AG08396 (cell line): ENCODE measurements at places on chromosomes 5 and 9.

- no peak for DNase-seq
Observed at GRCh38 chr9:27022920-27023319, 17.4 kb upstream of the LRRC19 start.

DNA sequence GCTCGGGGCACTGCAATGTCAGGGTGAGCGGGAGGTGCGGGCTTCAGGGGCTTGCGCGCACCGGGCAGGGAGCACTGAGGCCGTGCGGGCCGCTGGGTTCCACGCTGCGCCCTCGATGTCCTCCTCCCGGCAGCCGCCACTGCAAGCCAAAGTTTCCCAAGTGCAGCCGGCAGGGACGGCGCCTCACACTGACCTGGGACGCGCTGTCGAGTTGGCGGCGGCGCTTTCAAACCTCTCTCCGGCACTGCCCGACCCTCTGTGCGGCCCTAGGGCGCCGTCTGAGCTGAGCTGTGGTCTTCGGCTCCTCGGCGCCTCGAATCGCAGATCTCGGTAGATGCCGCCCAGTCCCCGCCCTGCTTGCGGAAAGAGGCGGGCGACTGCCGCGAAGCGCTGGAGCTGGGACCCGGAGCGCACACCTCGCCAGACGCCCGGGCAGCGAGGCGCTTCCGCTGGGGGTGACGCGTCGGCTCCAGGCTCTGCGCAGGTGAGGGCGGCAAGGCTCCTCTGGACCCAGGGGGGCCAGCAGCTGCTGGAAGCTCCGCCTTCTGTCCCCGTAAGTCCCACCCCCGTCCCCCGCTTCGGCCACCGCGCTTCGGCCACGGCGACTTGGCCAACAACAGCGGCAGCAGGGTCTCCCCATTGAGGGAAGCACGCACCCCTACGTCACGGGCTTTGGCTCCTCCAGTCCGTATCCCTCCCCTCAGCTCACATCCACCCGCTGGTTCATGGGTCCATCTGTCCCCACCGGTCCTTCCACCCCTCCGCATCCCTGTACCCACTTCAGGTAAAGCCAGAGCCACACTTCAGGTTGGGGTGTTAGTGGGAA is at the start of gene ANKRD34B:
Gene ANKRD34B, minus strand, starts transcription at position 320 of the 826 bp plus-strand sequence. CDS start 10,261 bp downstream, outside the sequence.
- DNase-seq = peak; percentile 20

- DNase-seq = no peak
Observed at GRCh38 chr9:37732086-37732741, 21.4 kb upstream of the TRMT10B start.

DNA sequence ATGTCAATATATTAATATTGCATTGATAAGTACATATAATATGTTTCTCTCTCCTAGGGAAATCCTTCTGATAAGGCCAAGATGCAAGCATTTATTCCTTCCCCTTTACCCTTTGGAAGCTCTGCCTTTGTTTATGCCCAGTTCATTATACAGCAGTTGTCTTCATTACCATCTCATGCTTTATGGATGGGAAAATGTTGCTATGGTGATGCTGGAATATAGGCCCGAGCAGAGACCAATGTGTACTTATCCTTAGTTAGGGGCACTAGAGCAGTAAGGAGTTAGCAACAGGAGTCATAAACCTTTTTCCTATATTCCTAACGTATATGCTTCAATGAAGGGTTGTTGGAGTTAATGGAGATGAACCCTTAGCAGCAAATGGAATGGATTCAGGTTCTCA is 19.4 kb upstream of the NMUR2 start:
- no peak for DNase-seq

- DNase-seq = no peak
Observed at GRCh38 chr5:154117930-154118329, 72.6 kb upstream of the GALNT10 start.

DNA sequence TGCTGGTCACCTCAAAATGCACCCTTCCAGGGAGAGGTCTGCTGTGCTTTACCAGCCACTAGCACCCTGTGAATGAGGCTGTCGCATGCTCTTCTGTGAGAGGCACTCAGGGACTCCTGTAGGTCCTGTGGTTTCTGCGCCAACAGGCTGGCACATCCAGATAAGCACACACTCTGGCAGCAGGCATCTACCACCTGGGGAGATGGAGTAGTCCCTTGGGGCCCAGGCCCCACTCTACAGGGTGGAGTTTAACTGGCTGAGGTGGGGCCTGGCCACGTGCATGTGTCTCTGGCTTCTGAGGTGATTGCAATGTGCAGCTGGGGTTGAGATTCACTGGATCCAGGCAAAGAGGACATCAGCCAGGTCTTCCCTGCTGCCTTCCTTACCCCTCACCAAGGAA is 32.3 kb downstream of the TMEM174 start:
- DNase-seq = no peak

GRCh38 chr5:160792732-160793529 is 59.1 kb downstream of the ATP10B start:
- no peak for DNase-seq

DNA sequence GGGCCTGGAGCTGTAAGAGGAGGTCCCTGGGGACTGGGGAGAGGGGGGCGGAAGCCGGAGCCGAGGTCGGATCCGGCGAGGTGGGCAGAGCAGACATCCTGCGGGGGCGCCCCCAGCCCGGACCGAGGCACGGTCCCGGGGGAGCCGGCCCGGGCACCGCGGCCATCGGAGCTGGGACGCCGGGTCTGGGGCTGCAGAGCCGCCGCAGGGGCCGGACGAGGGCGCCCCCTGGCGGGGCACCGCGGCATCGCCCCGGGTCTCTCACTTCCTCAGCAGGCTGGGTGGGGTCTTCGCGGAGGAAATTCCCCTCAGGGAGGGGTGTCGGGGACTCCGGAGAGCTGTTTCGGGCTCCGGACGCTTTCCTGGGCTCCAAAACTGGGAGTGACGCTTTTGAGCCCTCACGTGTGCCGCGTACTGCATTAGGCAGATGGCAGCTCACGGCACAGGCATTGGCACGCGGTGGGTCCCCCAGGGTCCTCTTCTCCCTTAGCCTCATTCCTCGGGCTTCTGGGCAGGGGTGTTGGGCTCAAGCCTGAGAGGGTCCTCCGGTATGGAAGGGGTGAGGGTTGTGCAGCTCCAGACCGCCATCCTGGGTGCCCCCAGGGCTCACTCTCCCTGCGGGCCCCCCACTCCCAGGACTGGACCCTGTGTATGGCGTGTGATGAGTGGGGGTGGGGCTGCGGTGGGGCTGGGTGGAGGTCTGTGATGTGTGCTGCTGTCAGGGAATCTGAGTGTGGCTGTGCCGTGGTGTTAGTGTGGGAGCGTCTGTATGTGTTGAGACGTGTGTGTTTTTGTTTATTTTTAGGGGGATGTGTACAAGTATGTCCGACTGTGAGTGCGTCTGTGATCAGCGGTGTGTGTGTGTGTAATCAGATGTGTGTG is 29.6 kb downstream of the LHX2 start:
- DNase-seq = peak; percentile 85

- no peak for DNase-seq
Observed at GRCh38 chr5:109920736-109921135, 231.0 kb downstream of the MAN2A1 start.

- DNase-seq = no peak
Observed at GRCh38 chr5:488744-489688, 35.2 kb downstream of the SLC9A3 start.

- DNase-seq = no peak
Observed at GRCh38 chr9:137429546-137429890, 6.3 kb downstream of the NOXA1 start.

GRCh38 chr5:6395621-6396020 is 17.3 kb upstream of the MED10 start:
- no peak for DNase-seq

DNA sequence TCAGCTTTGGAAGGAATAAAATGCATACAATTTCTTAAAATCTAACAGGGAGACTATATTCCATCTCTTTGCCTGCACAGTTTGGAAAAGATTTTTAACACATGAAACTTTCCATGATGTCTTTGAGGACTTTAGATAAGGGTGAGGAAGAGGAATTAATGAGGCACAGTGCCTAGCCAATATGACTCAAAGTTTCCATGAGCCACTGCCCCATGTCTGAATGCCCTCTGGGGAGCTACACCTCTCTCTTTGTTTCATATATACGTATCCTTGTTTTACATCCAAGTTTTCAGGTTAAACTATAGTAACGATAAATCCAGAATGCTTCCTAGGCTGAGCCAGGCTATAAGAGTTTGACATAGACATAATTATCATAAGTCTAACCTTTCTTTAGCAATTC is 349.3 kb upstream of the TLE4 start:
- no peak for DNase-seq

DNA sequence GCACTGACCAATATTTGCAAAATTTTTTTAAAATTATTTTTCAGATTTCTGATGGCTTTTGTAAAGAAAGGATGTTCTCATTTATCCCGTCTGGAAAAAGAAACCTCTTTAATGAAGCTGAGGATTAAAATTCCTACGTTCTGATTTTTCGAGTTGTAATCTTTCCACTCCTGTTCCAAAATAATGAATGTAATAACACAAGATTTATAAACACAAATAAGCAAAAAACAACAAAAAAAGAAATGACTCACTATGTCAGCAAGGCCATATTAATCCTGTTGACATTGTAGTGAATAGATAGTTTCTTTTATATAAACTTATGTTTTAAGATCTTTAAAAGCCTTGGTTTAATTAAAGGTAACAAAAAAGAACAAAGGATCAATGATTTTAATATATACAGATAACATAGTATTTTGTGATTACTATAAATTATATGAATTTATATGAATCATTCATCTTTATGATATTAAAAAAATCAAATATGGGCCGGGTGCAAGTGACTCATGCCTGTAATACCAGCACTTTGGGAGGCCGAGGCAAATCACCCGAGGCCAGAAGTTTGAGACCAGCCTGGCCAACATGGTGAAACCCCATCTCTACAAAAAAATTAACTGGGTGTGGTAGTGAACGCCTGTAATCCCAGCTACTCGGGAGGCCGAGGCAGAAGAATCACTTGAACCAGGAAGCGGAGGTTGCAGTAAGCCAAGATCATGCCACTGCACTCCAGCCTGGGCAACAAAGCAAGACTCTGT is 336.6 kb upstream of the DAB2 start:
- DNase-seq = no peak

DNA sequence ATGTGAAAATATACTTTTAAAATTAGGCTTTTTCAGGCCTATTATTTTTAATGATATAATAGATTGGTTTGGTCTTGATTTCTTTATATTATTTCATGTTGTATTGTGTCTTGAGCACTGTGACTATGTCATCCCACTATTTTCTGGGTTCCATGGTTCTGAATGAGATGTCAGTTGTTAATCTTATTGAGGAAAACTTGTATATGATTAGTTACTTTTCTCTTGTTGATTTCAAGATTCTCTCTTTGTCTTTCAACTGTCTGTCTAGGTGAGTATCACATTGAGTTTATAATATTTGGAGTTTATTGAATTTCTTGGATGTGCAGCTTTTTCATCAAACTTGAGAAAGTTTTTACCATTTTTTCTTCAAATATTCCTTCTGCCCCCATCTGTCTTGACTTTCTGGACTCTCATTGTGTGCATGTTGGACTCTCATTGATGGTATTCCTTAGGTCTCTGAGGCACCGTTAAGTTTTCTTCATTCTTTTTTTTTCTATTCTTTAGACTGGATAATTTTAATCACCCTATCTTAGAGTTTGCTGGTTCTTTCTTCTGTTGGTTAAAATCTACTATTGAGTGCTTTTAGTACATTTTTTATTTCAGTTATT is 175.8 kb downstream of the TMEM167A start:
- DNase-seq = no peak

- no peak for DNase-seq
Observed at GRCh38 chr9:10649076-10649475, 36.3 kb upstream of the PTPRD start.

- peak; percentile 68 for DNase-seq
Observed at GRCh38 chr9:99822806-99823591, 1.3 kb downstream of the NR4A3 start.

DNA sequence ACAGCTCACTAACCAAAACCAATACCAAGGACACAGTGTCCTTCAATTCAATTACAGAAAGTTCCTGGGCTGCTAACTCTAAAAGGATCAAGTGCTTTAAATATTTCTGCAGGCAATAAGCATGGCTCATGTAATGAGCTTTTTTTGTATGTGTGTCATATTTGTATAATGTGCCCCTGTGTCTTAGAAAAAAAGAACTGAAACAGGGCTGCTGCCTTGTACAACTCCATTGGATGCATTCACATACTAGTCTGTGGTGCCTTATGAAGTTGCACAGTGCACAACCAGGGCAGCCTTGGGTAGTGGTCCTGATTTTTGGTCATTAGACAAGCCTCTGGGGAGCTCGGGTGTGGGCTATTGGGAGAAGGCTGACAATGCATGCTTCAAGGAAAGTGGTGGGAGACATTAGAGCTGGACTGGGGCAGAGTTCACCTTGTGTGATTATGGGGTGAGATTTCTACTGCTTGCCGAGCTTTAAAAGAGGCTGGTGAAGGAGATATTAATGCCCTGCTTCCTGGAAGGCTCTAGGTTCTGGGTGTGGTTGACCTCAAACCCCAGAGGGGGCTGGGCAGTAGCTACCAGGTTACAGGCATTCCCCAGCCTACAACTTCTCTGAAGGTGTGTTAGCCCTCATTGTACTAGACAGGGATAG is 3.6 kb upstream of the CPEB4 start:
- no peak for DNase-seq

- DNase-seq = no peak
Observed at GRCh38 chr5:137636830-137637714, 98.8 kb downstream of the KLHL3 start.

DNA sequence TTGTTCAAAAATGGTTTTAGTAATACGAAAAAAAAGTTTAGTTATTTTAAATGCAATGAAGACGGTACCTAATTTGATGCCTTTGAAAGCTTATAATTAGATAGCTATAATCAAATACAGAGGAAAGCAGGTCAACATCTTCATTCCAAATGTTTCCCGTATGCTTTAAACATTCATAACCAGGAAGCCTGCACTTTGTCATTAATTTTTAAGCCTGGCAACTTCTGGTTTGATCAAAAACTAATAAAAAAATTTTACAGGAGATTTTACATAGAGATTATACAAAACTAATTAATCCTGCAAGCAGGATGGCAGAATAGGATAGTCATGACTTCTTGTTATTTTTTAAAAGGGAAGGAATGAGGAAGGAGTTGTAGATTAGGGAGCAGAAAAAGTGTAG is 353.0 kb downstream of the FBXL17 start:
- DNase-seq = no peak

DNA sequence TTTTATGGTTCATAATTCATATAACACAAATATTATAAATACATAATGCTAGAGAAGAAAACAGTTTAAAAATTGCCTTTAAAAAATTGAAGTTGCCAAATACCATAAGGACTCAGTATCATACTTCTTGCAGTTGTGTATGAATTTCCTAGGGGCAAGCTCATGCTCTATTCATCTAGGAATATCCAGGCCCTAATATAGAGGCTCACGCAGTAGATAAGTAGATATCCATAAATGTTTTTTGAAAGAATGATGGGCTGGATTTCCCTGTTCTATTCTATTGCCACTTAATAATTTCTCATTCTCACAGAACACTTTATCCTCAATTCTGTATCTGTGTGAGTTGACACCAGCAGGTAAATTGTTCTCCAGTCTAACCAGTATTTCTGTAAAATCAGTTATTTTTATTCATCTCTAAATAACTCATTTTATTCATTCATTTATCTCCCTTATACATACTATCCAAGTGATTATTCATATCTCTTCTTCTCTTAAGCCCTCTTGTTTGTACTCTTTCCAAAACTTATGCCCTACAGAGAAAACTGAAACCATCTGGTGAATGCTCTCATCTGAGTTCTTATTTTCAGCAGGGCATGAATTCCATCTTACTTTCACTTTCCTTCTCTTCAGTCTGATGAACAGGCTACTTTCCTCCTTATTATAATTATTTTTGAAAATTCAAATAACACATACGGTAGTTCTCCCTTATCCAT is 97.1 kb downstream of the SLC44A1 start:
- DNase-seq = peak; percentile 15

GRCh38 chr5:10689391-10690081 is 71.5 kb downstream of the DAP start:
- DNase-seq = no peak
